ENCODE measurements at places on chromosomes 12 and 14.

- peak; percentile 92 for DNase-seq
Measured at GRCh38 chr12:119819322-119819721, 57.8 kb downstream of the CIT start.

DNA sequence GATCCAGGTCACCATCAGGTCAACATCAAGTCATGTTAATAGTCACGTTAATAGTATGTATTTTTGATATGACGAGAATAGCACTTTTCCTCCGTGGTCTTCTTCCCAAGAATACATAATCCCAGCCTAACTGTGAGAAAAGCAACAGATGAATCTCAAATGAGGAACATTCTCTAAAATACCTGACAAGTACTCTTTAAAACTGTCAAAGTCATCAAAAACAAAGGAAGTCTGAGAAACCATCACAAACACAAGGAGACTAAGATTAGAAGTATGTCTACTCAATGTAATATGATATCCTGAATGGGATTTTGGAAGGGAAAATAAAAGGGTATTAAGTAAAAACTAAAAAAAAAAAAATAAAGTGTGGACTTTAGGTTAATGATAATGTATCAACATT is 36.8 kb upstream of the GLIPR1 start:
- DNase-seq: no peak

DNA sequence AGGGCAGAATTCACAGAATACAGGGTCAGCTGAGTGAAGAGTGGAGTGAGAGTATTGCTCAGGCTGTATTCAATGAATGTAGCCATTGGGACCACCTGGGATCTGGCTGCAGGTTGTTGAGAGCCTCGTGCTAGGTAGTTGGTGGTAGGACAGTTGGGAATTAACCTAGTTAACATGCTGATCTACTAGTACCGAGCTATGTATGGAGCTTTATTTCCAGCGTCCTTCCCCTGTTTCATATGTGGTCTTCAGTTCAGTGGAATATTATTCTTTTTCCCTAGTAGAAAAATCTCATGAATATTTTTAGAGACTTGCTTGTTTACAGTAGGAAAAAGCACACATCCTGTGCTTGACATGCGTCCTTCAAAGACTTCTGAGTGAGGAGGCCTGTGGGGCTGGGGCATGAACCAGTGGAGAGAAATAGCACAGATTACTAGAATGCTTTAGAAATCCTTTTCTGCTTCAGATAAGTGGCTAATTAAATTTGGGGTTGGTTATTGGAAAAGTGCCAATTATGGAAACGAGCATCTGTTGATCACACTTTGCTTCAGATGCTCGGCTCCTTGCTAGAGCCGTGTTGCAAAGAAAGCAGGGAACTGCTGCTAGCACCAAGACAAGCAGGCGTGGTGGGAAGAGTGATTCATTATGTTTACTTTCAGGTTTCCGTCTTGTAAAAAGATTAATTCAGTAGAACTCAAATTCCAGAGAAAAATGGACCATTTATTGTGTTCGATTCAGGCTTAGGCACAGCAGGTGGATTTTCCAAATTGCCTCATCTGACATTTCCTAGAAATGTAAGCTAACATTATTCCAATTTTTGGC is 53.6 kb downstream of the ARF6 start:
- peak; percentile 76 for DNase-seq

- no peak for DNase-seq
Measured at GRCh38 chr14:58353516-58354299, 42.0 kb upstream of the TOMM20L start.

- DNase-seq: no peak
Measured at GRCh38 chr12:27469176-27469736, 22.7 kb downstream of the SMCO2 start.

GRCh38 chr12:70994217-70994788 is 73.8 kb upstream of the PTPRR start:
- DNase-seq: no peak

DNA sequence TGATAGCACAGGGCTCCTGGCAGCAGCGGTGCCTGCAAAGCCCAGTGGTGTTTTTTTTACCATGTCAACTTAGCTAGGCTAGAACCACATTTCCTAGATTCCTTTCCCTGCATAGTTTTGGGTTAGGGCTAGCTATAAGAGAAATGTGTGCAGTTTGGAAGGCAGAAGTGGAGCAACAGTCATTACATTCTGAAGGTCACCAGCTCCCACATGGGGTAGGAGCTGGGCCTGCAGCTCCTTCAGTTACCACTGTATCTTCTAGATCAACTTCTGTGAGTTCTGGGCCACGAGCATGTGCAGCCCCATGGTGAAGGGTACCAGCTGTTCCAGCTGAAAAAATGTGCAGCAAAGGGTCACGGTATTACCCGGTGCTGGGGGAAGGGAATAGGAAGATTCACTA is 2.3 kb upstream of the SLC25A3 start:
- no peak for DNase-seq

GRCh38 chr14:64038841-64039542 is 186.2 kb downstream of the SYNE2 start:
- no peak for DNase-seq

DNA sequence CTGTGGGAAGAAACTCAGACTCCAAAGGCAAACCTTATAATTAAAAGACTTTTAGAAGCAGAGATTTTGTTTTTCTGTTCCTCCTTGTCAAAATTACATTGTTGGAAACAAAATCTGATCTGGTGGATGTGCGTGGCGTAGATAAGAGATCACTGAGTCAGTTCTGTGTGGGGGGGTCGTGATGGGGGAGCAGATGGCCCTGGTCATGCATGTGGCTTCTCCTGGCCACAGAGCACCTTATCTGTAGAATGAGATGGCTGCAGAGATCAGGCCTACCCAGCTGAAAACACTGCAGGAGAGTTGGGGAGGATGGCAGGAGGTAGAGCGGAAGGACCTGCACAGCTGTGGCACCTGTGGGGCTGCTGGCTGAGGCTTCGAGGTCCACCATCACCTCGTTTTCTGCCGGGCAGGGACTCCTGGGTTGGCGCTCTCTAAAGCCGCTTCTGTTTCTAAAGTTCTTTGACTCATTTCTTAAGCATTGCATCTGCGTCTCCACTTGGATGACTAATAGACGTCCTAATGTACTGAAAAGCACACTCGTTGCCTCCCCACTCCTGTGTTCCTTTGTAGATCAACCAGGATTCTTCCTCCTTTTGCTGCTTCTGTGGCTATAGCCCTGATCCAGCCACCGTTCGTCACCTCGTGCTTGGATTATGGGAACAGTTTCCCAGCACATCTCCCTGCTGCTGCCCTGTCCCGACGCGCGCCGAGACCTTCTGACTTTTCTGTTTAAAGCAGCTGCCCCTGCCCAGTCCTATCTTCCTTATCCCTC is 93.4 kb downstream of the TSPAN9 start:
- no peak for DNase-seq

DNA sequence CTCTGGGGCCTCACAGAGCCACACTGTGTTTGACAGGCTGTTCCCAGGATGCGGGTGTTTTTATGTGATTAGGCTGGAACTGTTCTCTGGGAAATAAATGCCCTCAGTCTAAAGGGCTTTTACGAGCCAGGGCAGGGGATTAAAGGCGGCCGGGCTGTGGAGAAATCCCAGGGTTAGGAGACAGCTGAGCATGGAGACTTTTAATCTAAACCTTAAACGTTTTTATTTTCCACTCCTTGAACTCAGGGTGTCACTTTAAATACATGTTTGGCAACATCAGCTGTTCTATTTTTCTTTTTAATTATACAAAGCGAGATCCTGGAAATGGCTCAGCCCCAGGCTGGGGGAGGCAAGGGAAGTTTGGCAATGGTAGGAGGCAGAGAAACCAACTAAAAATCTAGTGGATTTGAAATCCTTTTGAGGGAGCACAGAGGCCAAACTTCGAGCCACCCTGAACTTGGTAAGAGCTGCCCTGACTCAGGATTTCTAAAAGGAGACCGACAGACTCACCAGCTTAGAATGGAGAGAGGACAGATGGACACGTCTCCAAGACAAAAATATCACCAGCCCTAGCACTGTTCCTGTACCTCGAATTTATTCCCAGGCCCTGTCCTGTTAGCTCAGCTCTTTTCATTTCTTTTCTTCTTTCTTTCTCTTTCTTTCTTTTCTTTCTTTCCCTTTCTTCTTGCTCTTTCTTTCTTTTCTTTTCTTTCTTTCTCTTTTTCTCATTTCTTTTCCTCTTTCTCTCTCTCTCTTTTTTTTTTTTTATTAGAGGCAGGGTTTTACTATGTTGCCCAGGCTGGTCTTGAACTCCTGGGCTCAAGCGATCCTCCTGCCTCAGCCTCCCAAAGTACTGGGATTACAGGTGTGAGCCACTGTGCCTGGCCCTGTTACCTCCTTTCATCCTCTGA is 15.8 kb upstream of the ORAI1 start:
- peak; percentile 48 for DNase-seq

GRCh38 chr12:13045816-13046215 is 1.6 kb downstream of the FAM234B start:
- DNase-seq: no peak
